ENCODE measurements at places on chromosomes 5 and 9. TPM values are rescaled to one million over a fixed set of nuclear protein-coding genes. Genes with fewer than 3 reads are reported as not detected.

The MARCHF11 gene
- not detected for total RNA-seq

The THBS4 gene
- 2.4 TPM for total RNA-seq

The FAM13B gene
- 1.9 TPM for total RNA-seq

The FOXI1 gene
- not detected for total RNA-seq

The AK8 gene
- 0.59 TPM for total RNA-seq

The MARCHF3 gene
- 3.0 TPM for total RNA-seq

The ATOSB gene
- total RNA-seq = 11.3 TPM

The TEX48 gene
- total RNA-seq = not detected

The PCSK5 gene
- total RNA-seq = 0.89 TPM

The MLANA gene
- total RNA-seq = not detected

The ADGRD2 gene
- total RNA-seq = not detected

The LCN6 gene
- not detected for total RNA-seq

The GFPT2 gene
- total RNA-seq = 57.5 TPM

The PCDHA5 gene
- not detected for total RNA-seq

The POLR3G gene
- 14.6 TPM for total RNA-seq

The SPRY4 gene
- 8.9 TPM for total RNA-seq

The TAF1L gene
- total RNA-seq = not detected

The CRHBP gene
- 0.45 TPM for total RNA-seq

The KDM3B gene
- 18.7 TPM for total RNA-seq

The C7 gene
- total RNA-seq = 3.0 TPM

The INSL6 gene
- total RNA-seq = not detected

The PHF24 gene
- 0.74 TPM for total RNA-seq

The CDC25C gene
- 29.4 TPM for total RNA-seq

All from bronchus fibroblast of lung (primary cell).